ENCODE measurements at places on chromosomes 2 and 18.
A peak's percentile ranks its signal among the peaks of the same experiment; 100 is the strongest.

DNA sequence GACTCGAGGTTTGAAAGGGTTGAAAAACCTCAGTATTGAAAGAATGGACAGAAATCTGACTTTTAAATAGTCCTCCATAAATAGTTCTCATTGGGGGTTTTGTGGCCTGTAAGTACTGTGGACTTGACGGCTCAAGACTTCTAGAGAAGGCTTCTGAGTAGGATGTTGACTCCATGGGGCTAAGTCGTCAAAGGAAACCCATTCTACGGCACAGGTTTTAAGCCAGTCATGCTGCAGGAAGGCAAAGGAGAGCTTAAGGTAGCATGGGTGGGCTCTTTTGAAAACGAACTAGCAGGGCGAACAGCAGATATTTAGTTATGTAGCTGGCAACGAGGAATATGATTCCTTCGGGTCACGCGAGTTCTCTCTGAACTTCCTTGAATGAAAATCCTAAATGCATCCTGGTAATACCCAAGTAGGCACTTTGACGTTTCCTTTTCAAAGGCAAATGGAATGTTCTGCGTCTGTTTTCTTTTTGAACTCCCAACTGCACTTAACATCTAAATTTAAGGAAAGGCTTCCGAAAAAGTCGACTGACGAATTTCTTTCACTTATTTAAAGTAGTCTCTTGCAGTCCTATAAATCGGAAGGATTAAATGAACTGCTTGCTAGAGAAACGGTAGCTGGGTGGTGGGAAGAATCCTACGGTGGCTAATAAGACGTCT, 1.1 kb upstream of the NEDD4L start:
- DNase-seq = peak; percentile 24

DNA sequence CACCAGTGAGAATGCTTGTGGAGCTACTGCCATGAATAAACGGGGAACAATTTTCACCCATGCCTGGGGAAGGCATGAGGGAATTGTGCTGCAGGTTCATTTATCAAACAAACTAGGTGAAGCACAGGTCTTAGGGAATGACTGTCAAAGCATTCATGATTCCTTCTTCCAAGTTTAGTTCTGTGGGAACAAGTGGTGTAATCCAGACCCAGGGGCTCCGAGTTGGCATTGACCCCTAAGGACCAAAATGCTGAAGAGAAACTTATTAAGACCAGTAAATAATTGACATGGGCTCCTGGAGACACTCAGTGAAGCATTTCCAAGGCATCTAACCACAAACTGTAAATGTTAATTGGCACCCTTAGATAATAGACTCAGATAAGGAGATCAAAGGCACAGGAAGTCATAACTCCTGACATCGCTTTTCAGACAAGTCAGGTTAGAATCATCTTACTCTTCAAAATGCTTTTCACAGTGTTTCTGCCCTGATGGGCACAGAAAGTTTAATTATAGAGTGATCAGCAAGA, 96.9 kb downstream of the SPP2 start:
- no peak for DNase-seq

GRCh38 chr2:97210325-97210724, 97.4 kb downstream of the ANKRD36 start:
- DNase-seq = no peak

GRCh38 chr2:209946539-209946938, 55.9 kb upstream of the RPE start:
- DNase-seq = peak; percentile 12

- DNase-seq = peak; percentile 82
These were observed 1.6 kb upstream of the KLF7 start for GRCh38 chr2:207167099-207167923.

GRCh38 chr2:38508311-38509039, 94.3 kb downstream of the HNRNPLL start:
- peak; percentile 53 for DNase-seq

GRCh38 chr2:162252153-162252552, 8.9 kb upstream of the FAP start:
- DNase-seq = no peak

GRCh38 chr2:207619764-207620203, 5.4 kb downstream of the METTL21A start:
- no peak for DNase-seq

GRCh38 chr2:175817221-175817620, 184.8 kb downstream of the LNPK start:
- DNase-seq = peak; percentile 32

DNA sequence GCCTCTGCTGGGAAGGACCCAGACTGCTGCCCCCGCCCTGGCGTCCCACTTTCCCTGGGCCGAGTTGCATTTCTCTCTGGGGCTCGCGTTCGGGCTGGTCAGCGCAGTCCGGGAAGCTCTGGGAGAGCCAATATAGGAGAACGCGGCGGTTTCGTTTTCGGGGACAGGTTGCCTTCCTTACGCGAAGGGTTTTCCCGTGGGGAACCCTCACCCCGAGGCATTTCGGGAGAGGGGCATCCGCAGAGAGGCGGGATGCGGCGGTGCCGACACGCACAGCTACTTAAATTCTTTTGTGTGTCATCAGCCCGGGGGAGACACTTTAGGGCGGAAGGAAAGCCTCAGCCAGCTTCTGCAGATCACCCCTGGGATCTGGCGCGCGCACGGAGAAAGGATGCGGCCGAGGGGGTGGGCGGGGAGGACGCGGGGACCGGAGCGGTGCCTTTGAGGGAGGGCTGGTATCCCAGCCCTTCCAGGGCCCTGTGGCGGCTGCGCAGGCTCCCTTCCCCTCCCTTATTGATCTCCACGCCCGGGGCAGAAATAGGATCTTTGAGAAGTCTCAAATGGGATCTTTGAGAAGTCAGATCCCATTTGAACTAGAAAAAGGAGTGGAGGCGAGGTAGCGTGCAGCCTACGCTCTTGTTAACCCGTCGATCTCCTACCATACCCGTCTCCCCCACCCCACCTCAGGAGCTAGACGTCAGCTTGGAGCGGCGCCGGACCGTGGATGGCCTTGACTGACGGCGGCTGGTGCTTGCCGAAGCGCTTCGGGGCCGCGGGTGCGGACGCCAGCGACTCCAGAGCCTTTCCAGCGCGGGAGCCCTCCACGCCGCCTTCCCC, 1.2 kb downstream of the GATA6 start:
- DNase-seq = peak; percentile 91

DNA sequence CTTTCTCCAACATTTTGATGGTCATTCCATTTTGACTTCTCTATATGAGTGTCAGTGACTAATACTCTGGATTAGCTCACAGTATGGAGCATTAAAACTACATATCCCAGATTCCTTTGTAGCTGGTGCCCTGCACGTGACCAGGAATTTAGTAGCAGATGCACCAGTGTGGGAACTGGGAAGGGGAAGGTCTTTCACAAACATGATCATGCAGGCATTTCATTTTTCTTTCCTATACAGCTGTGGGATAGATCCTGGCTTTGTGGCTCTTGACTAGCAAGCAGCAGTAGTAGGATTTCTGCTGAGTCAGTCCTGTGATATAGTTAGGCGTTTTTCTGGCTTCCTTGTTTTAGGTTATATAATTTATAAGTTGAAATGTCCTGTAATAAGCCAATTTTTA, 971.0 kb upstream of the CDH2 start:
- DNase-seq = peak; percentile 62

DNA sequence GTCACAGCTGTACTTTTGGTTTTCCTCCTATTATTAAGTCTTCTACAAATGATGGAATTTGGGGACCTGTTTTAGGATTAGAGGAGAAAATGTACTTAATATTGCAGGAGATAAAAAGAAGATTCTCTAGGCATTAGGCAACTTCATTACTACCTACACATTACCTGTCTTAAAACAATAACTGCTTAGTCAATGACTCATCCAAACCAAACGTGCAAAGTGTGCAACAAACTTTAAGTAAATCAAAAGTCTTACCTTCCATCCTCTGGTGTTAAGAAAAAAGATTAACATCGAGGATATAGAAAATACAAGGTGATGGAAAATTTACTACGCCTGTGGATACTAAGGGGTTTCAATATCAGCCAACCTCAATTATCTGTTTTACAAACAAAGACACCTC, 285.3 kb upstream of the KYNU start:
- no peak for DNase-seq

GRCh38 chr2:216306868-216307267, 65.4 kb downstream of the MARCHF4 start:
- no peak for DNase-seq

DNA sequence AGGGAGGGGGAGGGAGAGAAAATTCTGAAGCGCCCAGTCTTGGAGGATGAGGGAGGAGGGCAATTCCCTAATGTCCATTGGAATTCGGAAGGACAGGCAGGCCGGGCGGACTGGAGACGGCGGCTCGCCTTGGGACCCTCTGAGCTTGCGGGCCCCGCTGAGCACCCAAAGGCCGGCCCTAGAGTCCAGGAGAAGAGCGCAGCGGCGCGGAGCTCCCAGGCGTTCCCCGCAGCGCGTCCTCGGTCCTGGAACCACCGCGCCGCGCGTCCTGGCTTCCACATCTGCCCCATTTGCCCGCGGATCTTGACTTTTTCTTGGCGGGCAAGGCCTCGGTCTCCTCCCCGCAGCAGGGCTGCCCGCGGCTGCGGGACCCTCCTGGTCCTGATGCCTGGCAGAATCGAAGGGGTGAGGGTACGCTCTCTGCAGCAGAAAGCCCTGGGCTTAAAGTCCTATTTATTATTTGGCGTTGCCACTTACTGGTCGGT, 675 bp upstream of the MLPH start:
- DNase-seq = peak; percentile 65

DNA sequence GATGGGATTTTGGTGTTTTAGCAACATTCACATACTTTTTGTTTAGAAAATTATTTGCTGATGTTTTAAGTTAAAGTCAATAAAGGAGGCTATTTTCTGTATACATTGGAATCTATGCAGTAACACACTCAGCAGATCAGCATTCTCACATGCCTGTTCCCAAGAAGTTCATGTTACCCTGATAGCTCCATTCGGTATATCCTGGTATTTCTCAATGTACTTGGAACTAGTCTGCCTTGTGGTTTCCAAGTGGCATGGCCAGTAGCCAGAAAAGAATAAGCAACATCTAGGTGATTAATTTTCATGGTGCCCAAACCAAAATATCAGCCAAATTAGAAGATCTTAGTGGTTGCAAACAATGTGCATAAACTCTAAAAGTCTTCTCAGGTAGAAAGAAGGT, 5.2 kb upstream of the NCAPH start:
- DNase-seq = peak; percentile 70

- no peak for DNase-seq
These were observed 138.4 kb upstream of the MYO3B start for GRCh38 chr2:170039401-170040172.

- no peak for DNase-seq
These were observed 281.1 kb upstream of the COL3A1 start for GRCh38 chr2:188693111-188693510.

- peak; percentile 95 for DNase-seq
These were observed 241.0 kb upstream of the RBBP8 start for GRCh38 chr18:22691946-22692710.

GRCh38 chr2:241391892-241392665, 36.0 kb downstream of the FARP2 start:
- DNase-seq = peak; percentile 60

DNA sequence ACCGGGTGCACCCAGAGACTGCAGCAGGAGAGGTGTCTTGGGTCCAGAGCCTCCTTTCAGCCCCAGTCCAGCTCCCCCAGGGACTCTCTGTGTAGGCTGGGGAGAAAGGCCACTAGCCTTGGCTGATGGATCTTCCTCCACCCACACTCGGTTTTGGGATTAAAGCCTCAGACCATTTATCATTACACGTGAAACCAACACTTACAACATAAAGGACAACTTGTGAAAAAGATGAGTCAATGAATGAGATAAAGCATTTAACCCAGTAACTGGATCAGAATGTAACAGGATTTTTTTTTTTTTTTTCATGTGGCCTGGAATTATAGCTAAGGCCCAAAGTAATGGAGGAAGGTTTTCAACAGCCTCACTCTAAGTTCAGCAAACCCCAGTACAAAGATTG, 32.1 kb downstream of the NAT8 start:
- DNase-seq = peak; percentile 52

DNA sequence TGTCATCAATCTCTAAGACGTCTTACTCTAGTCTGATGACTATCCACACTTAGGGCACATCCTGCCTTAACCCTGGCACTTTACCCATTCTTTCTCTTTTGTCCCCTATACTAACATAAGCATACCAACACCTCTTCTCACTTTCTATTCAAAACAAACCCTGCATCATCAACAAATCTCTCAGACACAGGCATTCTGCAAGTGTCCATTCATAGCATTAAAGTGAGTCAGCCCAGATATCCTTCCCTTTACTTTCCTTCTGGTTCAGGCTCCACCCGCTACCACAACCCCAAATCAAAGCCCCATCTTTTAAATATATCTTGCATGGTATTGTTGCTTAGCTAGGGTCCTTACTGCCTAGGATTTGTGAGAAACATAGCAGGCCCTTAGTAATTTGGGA, 3.8 kb downstream of the GRB14 start:
- DNase-seq = peak; percentile 51

DNA sequence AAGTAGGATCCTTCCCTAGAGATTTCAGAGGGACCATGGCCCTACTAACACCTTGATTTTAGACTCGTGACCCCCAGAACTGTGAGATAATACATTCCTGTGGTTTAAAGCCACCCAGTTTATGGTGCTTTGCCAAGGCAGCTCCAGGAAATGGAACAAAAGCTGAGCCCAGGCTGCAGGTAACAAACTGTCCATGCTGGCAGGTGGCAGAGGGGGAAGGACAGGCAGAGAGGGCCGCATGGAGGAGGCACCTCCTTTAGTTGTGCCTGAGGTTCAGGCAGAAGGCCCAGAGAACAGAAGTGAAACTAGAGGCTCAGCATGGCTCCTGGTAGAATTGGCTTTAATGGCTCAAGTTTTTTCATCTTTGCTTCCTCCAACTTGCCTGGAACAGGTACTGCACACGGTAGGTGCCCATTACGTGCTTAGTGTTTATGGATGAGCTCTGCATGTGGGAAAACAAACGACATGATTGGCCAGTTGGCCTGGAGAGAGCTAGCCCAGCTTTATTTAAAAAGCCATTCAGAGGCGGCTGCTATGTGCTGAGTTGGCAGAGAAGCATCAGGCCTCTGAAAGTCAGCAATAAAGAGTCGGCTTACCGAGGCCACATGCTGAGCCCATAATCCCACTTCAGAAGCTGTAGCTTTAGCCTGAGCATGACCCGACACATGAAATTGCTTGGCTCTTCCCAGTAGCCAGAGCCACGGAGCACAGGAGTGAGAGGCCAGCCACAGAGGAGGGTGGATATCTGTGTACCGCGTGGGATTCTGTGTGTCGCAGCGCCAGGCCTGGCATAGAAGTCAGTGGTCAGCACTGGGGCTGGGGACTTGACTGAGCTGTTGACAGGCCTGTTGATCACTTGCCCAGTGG, 36.5 kb downstream of the HS1BP3 start:
- DNase-seq = no peak

GRCh38 chr2:26270373-26270772, 25.6 kb downstream of the HADHB start:
- DNase-seq = no peak

GRCh38 chr18:22713511-22713910, 219.6 kb upstream of the RBBP8 start:
- DNase-seq = no peak

GRCh38 chr18:54580202-54580729, 10.8 kb upstream of the DYNAP start:
- DNase-seq = no peak

GRCh38 chr2:43729491-43730174, 44.2 kb upstream of the DYNC2LI1 start:
- no peak for DNase-seq
